NCI-H345 (cell line): ENCODE measurements at places on chromosomes 13 and 19.

DNA sequence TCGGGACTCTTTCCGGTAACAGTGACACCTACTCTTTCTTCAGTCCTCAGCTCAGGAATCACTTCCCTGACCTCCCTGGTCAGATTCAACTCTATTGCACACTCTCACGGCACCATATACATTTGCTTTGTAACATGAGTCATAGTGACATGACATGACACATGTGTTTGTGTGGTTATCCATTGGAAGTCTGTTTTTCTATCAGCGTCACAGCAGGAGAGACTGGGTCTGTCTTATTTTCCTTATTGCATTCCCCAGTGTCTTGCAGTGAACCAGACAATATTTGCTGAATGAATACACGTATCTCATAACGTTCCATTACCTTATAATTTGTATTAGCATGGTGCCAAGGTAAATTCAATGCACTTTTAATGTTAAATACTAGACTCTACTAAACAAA, 102.0 kb downstream of the DCLK1 start:
- no peak for DNase-seq

DNA sequence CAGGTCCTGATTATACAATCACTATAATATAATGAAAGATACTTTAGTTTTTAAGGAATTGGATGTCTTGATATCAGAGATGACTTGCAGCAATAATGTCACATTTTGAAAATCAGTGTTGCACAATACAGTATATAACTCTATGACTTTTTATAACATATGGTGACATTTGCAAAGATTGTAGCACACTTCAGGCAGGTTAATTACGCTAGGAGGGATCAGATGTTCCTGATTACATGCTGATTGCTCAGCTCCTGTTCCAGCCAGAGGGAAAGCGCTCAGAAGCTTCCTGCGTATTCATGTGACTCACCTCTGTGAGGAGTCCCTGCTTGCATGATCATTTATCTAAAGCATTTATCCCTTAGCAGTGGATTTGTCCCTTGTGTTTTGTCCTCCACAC, 265.6 kb downstream of the GPC5 start:
- no peak for DNase-seq

DNA sequence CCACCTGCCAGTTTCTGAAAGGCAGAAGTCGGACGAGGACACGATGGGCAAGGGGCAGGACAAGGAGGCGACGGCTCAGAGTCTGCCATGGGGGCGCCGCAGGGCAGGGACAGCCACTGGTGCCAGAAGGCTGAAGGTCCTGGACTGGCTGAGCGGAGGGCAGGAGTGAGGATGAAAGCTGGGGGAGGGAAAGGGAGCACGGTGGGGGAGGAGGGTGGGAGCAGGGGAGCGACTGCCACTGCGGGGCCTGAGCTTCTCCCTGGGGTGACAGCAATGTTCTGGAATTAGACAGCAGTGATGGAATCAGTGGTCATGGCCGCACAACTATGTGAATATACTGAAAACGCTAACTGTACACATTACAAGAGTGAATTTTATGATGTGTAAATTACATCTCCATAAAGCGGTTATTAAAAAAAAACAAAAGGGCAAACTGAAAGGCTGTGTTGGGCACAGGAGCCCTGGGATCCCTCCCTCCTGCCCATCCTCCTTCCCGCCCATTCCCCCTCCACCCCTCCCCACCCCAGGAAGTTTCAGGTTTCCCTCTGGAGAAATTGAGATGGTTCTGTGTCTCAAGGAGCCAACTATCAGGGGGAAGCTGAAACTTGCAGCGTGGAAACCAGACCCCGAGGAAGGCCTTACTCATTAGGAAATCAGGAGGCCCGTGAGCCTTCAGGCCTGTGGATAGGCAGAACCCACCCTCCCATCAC, 15.9 kb downstream of the MLLT1 start:
- DNase-seq = no peak

DNA sequence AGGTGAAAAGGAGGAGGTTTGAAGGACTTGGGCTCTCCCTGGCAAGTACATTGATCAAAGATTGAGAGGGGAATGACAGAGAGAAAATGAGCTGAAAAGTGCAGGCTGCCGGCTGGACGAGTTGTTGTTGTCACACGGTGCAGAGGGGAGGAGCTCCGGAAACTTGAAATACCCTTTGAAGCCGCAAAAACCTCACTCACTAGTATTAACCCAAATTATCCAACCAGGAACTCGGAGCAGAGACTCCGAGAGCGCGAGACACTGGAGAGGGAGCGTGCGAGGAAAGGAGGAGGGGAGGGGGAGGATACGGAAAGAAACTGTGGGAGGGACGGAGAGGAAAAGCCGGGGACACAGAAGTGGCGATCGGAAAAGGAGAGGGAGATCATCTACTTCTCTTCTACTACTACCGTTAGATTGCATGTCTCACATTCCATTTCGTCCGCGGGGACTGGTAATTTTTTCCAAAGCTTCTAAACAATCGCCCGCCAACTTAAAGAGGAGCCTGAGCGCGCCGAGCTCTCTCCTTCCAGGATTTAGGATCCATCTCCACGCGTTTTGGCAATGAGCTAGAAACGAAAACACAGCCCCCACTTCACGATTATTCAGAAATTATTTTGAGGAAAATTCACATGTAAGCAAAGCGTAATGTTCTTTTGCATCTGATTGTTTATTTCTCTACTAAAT, at the start of gene DACH1:
DACH1 (minus strand) TSS at position 74 of the 684 bp plus-strand sequence.
- peak; percentile 71 for DNase-seq

DNA sequence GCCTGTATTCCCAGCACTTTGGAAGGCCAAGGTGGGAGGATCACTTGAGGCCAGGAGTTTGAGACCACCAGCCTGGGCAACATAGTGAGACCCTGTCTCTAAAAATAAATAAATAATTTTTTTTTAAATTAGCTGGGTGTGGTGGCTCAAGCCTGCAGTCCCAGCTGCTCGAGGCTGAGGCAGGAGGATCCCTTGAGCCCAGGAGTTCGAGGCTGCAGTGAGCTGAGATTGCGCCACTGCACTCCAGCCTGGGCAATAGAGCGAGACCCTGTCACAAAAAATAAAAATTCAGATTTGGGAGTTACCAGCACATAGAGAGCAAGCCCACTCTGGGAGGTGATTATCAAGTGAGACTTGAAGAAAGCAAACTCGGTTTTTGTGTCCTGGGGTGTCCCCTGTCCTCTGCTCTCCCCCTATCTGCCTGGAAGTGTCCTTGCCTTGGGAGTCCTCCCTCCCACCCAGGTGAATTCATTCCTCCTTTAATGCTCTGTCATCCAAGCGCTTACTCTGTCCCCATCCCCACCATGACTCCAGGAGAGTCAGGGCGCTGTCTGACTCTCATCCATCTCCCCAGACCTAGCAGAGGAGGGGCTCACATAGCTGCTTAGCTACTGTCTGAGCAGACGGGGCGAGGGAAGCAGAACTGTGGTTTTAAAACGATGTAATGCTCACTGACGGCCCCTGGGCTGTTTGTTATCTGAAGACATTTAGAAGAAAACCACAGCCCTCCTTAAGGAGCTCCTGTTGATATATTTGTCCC, 146.8 kb downstream of the STK24 start:
- DNase-seq = no peak
